ENCODE measurements at places on chromosomes 12 and 14.

GRCh38 chr14:29652571-29652970 is 275.1 kb downstream of the PRKD1 start:
- DNase-seq, result no peak

DNA sequence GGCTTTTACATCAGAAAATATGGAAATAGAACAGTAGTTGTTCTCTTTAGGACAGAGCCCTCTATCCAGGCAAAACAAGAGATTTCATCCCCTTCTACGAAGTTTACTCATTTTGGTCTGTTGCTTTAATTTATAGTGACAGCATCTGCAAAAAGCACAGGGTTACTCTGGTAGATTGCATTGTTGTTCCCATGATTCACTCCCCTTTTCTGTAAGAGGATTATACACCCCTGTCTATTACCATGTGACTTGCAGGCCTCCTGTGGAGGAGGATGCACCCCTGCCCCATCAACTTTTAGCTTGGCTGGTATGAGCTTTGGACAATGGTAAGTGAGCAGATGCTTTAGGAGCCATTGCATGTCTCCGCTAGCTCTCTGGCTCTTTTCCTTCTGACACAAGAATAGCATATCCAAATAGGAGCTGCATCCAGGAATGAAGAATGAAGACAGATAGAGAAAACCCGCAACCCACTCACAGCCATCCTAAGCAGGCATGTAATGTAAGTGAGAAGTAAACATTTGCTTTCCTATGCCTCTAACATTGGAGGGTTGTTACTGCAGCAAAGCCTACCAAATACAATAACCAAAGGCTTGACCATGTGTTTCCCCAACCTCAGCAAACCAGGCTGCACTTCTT is 304.2 kb downstream of the AKAP6 start:
- DNase-seq, result no peak

DNA sequence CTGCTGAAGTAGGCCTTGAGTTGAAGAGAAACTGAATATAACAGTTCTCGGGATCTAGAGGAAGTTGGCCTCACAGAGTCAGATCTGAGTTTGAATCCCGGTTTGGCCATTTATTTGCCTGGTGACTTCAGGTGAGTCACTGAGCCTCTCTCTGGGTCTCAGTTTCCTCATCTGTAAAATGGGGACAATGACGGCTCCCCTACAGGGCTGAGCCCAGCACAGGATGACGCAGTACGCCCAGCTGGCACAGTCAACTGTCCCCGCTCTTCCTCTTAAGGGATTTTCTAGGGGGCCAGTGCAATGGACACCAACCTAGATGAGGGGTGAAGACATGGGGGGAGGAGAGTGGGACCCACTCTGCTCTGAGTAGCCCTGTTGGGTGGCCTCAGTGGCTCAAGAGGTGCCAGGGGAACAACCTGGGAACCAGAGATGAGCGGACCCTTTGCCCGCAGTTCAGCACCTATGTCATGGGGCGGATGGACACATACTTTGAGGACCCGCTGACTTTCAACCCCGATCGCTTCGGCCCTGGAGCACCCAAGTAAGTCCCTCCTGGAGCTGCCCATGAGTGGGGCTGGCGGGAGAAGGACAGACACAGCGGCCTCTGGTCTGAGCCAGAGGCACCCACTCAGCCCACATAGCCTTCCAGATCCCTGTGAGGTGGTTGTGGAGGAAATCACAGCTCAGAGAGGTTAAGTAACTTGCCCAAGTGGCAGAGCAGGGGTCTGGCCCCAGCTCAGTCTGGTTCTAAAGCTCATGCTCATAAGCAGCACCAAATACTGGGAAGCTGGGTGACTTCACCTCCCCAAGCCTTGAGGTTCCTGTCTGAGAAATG is 41.1 kb downstream of the CYP46A1 start:
- DNase-seq, result no peak

GRCh38 chr12:49973361-49973830 is 649 bp downstream of the AQP6 start:
- DNase-seq, result no peak

DNA sequence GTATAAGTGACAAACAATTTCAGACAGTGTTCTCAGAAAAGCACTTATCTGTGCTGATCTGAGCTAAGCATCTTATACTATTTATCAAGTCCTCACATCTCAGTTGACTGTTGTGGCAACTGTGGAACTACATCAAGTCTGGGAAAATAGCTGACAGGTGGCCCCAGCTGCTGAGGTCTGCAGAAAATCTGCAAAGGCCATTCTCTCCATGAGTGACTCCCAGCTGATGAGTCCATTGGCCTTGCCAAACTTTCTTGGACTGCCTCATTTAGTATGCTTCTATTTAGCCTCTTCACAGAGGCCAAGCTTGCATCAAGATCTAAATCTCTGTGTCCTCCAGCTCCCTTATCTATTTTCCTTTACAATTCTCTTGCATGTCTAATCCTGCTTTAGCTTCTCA is 174.5 kb upstream of the RBM19 start:
- no peak for DNase-seq

- no peak for DNase-seq
These were observed 115.2 kb downstream of the C12orf75 start for GRCh38 chr12:105445649-105446048.

- no peak for DNase-seq
These were observed 5.7 kb downstream of the FNTB start for GRCh38 chr14:64992328-64992885.
